ENCODE measurements at places on chromosomes 3 and 15.

- no peak for DNase-seq
Measured at GRCh38 chr3:38367779-38368178, 21.2 kb downstream of the XYLB start.

- no peak for DNase-seq
Measured at GRCh38 chr15:85755471-85755870, 39.3 kb downstream of the KLHL25 start.

GRCh38 chr15:92394309-92395097 lies 822 bp downstream of the ST8SIA2 start:
- no peak for DNase-seq

DNA sequence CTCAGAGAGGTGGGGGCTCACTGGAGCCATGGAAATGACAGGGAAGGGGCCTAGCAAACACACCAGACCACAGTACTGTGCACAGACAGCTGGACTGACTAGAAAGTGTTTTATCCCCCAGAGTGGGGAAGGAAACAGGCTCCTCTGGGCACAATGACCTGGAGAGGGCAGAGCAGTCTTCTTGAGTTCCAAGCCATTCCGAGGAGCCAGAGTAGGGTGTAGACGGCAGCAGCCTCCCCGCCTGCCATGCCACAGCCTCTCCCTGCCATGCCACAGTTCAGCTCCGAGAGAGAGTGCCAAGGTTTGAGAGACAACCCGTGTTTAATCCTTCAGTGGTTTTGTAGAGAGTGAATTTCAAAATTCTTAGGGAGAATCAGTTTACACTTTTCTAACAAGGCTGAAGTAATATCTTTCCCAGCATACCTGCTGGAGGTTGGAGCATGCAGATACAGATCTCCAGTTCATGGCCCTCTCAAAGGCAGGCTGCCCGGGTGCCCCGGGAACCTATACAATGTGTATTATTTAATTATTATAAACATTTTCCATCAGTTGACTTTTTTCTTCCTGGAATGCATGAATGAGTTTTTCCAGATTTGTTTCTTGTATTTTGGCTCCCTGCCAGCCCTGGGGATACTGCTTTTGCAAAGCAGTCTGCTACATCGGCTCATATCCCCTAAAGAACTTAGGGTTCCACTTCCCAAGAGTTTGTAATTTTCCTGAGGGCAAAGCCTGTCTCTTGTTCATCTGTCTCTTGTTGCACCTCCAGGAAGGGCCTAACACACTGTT lies 3.2 kb downstream of the PODXL2 start:
- DNase-seq: no peak

DNA sequence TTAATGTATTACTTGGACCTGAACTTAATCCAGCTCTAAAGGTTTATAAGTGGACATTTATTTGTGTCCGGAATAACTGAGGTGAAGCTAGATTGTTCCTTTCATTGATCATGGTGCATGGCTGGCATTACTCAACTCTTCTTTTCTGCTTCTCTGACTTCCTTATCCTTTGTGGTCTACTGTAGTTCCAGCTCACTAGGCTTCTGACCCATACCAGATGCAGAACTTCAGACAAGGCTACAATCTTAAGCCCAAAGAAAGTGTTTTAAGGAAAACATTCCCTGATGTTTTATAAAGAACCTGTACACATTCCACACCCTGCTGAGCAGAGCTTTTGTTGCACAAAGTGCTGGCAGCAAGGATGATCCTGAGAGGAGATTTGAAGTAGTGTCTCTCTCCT lies 250.8 kb upstream of the TGFBR2 start:
- no peak for DNase-seq

- no peak for DNase-seq
Measured at GRCh38 chr15:29097971-29098370, 171.7 kb downstream of the NSMCE3 start.

- no peak for DNase-seq
Measured at GRCh38 chr15:74425630-74426029, 8.1 kb downstream of the SEMA7A start.

DNA sequence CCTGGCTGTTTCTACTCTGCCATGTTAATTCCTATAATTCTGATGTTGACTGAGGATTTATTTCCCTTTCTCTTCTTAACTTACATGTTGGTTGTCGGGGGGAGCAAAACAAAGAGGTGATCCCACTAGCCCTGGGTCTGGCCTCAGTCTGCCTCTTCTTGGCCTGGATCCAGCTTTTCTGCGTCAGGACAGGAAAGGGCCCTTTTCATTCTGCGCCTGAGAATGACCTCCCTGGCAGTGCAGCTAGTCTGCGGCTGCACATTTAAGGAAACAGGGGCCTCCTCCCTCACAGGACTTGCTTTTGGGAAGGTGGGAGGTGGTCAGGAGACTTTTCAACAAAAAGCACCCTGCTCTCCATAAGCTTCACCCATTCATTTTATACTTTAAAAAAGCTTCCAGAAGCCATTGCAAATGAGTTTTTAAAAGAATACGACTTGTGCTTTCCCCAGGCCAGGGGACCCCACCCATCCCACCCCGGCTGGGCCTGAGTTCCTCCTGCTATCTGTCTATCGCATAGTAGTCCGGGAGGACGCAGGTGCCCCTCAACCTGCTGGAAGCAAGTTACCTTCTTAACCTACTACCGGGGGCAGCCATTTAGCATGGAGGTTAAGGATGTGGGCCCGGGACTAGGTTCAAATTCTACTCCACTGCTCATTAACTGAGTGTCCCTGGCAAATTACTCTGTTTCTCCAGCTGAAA lies 21.3 kb upstream of the EHD4 start:
- no peak for DNase-seq

DNA sequence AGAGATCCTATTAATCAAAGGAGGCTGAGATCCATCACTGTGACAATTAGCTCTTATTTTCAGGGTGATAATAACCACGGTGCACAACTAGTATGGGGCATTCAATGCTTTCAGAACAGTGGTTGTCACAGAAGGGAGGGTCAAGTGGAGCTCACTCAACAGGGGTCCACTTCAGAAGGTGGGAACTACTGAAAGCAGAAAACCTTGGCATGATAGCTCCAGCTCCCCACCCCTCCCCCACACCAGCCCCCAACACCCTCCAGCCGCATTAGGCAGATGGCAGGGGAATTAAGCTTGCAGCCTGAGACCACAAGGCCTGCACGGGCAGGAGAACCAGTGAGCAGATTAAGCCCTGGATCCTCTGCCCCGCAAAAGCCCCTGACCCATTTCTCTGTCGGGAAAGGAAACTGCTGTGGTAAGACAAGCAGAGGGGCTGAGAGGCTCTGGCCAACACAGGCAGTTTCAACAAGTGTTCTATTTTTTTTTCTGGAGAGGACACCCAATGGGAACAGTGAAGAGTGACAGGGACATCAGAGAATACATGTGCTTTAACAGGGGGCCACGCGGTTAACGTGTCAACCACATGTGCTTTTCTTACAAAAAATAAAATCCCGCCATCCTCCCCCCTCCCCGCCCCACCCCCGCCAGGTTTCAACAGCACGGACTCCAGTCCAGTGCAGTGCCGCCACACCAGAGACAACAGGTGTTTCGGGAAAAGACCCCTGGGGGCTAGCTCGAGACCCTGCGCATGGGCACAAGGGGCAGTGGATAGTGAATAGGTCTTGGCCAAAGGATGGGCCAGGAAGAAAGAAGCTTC lies 997 bp downstream of the FYCO1 start:
- DNase-seq: peak; percentile 38

DNA sequence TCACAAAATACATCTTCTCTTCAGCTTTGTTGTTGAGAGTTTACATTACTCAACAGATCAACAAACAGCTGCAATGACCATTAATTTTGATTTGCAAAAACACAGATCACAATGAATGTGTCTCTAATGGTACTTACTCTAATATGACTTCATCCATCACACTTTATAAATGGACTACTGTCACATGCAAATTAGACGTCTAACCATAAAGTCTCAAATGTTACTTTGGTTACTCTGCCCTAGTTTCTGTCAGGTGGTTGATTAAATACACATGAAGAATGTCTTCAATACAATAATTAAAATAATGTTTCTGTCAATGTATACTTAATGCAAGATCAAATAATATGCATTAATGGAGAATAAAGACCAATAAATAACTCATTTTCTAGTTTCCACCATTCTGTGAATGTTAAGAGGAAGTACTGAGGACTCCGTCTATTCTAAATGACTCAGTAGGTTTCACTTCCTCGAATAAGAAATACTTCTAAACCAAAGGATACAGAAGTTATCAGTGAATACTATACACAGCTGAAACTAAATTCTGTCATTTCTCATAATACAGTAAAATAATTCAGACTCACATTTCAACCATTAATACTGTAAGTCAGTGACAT lies 145.8 kb downstream of the CBLB start:
- DNase-seq: peak; percentile 64

GRCh38 chr3:195105389-195105788 lies 165.6 kb downstream of the XXYLT1 start:
- no peak for DNase-seq

GRCh38 chr3:134291319-134292254 lies 40.9 kb upstream of the RYK start:
- DNase-seq: no peak

- no peak for DNase-seq
Measured at GRCh38 chr3:51408813-51409212, 17.7 kb downstream of the RBM15B start.

GRCh38 chr15:89111961-89112340 lies 23.7 kb downstream of the ABHD2 start:
- no peak for DNase-seq

GRCh38 chr15:62639906-62640605 lies 402.5 kb upstream of the TPM1 start:
- DNase-seq: no peak

- no peak for DNase-seq
Measured at GRCh38 chr15:57505949-57506391, 85.7 kb upstream of the MYZAP start.

DNA sequence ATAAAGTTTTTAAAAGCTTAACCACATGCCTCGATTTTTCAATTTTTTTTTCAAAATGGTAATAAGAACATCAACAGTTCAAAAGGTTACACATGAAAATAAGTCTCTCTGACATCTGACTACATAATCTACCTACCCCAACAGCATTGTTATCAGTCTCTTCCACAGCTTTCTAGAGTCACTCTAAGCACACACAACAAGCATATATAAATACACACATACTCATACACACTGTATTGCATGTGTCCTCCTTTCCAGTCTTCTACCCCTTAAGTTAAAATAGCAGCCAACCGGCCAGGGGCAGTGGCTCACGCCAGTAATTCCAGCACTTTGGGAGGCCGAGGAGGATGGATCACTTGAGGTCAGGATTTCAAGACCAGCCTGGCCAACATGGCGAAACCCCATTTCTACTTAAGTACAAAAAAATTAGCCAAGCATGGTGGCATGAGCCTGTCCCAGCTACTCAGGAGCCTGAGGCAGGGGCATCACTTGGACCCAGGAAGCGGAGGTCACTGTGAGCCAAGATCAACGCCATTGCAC lies 12.2 kb downstream of the TBL1XR1 start:
- DNase-seq: no peak

GRCh38 chr3:37537914-37538691 lies 323.6 kb upstream of the CTDSPL start:
- no peak for DNase-seq

DNA sequence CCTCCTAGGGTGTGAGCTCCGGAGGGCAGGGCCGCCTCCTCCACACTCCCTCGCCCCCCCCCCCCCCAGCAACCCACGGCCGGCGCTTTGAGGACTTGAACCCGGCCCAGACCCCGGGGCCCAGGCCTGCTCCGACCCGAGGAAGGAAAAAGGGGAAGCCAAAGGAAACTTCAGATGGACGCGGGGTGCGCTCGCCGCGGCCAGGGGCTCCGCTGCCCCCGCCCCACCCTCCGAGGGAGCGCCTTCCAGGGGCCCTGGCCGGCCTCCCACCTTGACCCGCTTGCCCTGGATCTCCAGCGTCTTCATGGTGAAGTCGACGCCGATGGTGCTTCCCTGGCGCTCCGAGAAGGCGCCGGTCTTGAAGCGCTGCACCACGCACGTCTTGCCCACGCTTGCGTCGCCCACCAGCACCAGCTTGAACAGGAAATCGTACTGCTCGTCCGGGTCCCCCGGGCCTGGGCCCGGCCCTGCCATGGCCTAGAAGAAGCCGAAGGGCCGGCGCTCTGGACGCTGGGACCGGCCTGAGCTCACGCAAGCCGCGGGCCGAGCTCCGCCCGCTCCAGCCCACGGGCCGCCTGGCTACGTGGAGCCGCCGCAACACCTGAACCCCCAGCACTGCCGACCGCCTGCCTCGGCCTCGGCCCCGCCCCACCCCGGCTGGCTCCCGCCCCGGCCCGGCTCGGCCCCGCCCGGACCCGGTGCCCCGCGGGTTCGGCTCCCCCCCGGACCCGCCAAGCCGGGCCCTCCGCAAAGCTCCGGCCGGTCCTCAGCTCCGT lies 400 bp downstream of the RAB43 start:
- DNase-seq: peak; percentile 76

- peak; percentile 81 for DNase-seq
Measured at GRCh38 chr3:5187920-5188418, 462 bp downstream of the EDEM1 start.

DNA sequence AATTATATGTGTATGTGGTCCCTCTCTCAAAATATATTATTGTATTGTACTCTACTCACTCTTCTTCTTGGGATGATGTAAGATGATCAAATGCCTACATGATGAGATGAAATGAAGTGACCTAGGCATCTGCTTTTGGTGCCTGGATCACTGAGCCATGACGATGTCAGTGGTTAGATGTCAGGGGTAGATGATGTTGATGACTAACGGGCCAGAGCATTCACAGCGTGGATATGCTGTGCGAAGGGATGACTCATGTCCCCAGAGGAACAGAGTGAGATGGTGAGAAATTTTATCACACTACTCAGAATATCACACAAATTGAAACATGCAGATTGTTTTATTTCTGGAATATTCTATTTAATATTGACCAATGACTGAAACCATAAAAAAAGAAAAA lies 233.9 kb upstream of the CADM2 start:
- no peak for DNase-seq

- DNase-seq: no peak
Measured at GRCh38 chr3:121855555-121855954, 20.5 kb downstream of the EAF2 start.

- DNase-seq: no peak
Measured at GRCh38 chr3:121998611-121999473, 23.2 kb downstream of the ILDR1 start.

- DNase-seq: no peak
Measured at GRCh38 chr15:25903024-25903581, 40.0 kb upstream of the ATP10A start.

GRCh38 chr3:156899951-156900350 lies 73.8 kb downstream of the LEKR1 start:
- DNase-seq: no peak

DNA sequence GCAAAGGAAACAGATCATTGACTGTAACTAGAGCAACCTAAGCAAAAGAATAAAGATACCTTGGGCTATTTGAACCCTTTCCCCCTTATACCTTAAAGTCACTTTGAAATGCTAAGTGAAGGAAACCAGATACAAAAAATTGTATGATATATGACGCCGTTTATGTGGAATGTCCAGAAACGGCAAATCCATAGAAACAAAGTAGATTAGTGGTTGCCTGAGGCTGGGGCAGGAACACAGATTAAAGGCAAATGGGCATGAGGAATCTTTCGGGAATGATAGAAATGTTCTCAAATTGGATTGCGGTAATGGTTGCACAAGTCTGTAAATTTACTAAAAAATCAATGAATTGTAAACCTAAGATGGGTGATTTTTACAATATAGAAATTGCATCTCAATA lies 160.1 kb upstream of the CCDC54 start:
- no peak for DNase-seq
